Activated CD4-positive, alpha-beta T cell treated with anti-CD3 and anti-CD28 coated beads, Interleukin-2, amount 50 U/mL, for 48 hours (primary cell): ENCODE measurements at places on chromosomes 7 and 10.

GRCh38 chr10:7161484-7162250, 249.2 kb downstream of the SFMBT2 start:
- DNase-seq = no peak

- DNase-seq = no peak
These were observed 31.8 kb downstream of the GPRIN2 start for GRCh38 chr10:46524472-46525176.

- DNase-seq = no peak
These were observed 72.5 kb downstream of the CDK6 start for GRCh38 chr7:92763636-92764423.

DNA sequence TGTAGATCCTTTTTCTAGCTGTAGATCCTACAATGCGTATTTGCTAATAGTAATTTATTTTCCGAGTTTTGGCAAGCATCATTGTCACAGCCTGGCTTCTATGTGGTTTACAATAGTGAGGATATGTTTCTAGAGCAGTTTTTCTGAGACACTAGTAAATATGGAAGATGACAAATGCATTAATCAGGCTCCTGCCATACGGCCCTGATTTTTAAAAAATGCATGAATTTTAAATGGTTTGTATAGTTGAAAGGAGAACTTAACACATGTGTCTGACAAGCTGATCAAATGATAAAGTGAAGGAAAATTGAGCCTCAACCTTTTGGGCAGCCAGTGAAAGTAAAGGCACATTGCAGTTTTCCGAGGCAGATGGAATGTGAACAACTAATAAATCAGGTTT, 354.1 kb downstream of the EXOC4 start:
- no peak for DNase-seq

- no peak for DNase-seq
These were observed 95.4 kb downstream of the RAB18 start for GRCh38 chr10:27599546-27599945.

- no peak for DNase-seq
These were observed 43.0 kb downstream of the LOXL4 start for GRCh38 chr10:98224996-98225395.
